ENCODE measurements at places on chromosomes 13 and 19.

DNA sequence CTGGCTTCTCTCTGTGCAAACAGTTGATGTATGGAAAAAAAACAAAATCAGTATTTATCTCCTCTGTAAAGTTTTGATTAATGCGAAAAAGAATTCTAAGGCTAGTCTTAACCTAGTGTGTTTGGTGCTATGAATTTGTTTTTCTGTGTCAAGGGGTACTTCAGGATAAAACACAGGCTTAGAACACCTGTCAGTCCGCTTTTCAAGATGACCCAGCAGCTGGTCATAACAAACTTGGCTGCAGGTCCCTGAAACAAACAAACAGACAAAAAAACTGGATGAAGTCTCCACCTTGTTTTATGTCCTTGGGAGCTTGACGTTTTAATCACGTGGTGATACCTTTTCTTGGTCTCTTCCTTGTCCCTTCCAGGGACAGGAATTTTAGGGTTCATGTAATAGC lies 689.3 kb downstream of the UQCRFS1 start:
- DNase-seq: no peak

GRCh38 chr19:4130744-4131438 lies 7.0 kb upstream of the MAP2K2 start:
- no peak for DNase-seq

DNA sequence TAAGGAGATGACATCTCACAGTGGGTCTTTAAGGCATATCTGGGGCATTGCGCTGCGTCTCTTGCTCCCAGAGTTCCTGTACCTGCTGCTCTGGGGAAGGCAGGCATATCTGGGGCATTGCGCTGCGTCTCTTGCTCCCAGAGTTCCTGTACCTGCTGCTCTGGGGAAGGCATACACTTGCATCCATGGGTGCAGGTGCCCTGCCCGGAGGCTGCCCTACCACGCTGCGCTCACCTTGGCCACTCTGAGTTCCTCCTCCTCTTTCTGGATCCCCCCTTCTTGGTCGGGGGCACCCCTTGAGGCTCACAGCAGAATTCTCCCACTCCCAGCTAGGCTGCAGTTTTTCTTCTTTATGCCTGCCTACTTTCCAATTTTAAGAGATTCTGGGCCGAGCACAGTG lies 60.9 kb upstream of the TMTC4 start:
- no peak for DNase-seq

DNA sequence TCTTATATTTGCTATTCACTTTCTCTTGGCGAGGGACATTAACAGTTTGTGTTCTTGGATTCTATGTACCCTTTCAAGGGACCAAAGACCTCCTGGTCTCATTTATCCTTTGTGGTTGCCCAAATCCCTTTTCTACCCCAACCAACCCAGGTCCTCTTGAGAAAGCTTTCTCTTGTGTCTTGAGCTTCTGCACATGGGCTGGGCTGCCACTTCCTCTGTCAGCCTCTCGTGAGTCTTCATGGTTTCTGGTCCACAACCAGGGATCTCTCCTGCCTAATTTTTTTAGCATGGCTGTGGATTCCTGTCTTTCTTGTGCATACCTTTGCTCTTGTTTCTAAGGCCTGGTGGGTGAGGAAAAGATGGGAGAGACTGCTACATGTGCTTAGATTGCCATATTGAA lies 14.9 kb downstream of the TIMM13 start:
- no peak for DNase-seq

GRCh38 chr19:13014101-13014920 lies 19.0 kb downstream of the NFIX start:
- DNase-seq: no peak

Measured in stimulated activated CD4-positive, alpha-beta T cell treated with anti-CD3 and anti-CD28 coated beads, Interleukin-12 subunit alpha, Interleukin-12 subunit beta, amount 100 ng/mL, for 24 hours (primary cell).